ENCODE measurements at places on chromosomes 4 and X.
A peak's percentile ranks its signal among the peaks of the same experiment; 100 is the strongest.

- DNase-seq = no peak
Measured at GRCh38 chr4:150875367-150875766, 139.7 kb downstream of the LRBA start.

- no peak for DNase-seq
Measured at GRCh38 chr4:140743194-140743931, 12.8 kb downstream of the TBC1D9 start.

DNA sequence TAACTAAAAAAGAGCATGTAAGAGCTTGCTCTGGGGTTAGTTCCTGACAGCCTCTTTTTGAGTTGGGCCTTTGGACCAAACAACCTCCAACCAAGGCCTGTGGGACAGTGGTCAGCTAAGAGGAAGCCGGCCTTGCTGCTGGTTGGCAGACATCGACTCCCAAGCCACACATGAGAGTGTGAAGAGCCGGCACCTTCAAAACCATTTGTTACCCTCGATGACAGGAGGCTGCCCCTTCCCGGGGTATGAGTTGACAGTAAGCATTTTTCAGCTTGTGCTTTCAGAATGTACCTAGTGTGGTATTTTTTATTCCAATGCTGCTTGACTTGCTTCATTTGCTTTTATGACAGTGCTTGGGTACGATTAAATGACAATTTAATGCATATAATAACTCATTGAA lies 168.6 kb upstream of the IGFBP7 start:
- no peak for DNase-seq

GRCh38 chrX:50905334-50905733 lies 5.2 kb upstream of the BMP15 start:
- no peak for DNase-seq

- DNase-seq = no peak
Measured at GRCh38 chr4:182869697-182870096, 47.5 kb downstream of the DCTD start.

- no peak for DNase-seq
Measured at GRCh38 chr4:2497931-2498330, 29.0 kb downstream of the RNF4 start.

- DNase-seq = no peak
Measured at GRCh38 chrX:153727123-153727931, 2.7 kb downstream of the ABCD1 start.

- no peak for DNase-seq
Measured at GRCh38 chr4:161005746-161006145, 1158.1 kb downstream of the FSTL5 start.

- no peak for DNase-seq
Measured at GRCh38 chr4:125020089-125021034, 294.4 kb upstream of the FAT4 start.

- no peak for DNase-seq
Measured at GRCh38 chr4:83873996-83874395, 338.1 kb downstream of the GPAT3 start.

GRCh38 chrX:78527263-78527662 lies 131.9 kb downstream of the RTL3 start:
- no peak for DNase-seq

DNA sequence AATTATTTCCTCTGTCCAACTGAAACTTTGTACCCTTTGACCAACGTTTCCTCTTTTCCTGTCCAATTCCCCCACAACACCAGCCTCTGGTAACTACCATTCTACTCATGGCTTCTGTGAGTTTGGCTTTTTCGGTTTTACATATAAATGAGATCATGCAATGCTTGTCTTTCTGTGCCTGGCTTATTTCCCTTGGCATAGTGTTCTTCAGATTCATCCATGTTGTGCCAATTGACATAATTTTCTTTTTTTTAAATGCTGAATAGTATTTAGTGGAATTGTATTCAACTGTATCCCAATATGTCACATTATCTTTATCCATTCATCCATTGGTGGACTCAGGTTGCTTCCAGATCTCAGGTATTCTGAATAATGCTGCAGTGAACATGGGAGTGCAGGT lies 222.5 kb upstream of the GALNTL6 start:
- DNase-seq = no peak

DNA sequence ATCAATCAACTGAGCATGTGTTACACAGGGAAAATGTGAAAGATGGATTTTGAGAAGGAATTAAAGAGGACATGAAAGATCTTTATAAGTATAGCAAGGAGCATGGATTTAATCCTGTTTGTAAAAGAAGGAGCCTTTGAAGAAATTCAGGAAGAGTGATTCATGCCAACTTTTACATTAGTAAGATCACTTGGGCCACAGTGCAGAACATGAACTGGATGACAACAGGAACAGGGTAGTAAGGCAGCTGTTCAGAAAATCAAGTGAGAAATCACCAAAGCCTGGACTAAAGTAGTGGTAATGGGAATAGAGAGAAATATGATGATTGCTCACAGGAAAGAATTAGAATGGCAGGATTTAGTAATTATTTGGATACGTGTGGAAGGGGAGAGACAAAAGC lies 265.7 kb upstream of the PCDH7 start:
- no peak for DNase-seq

DNA sequence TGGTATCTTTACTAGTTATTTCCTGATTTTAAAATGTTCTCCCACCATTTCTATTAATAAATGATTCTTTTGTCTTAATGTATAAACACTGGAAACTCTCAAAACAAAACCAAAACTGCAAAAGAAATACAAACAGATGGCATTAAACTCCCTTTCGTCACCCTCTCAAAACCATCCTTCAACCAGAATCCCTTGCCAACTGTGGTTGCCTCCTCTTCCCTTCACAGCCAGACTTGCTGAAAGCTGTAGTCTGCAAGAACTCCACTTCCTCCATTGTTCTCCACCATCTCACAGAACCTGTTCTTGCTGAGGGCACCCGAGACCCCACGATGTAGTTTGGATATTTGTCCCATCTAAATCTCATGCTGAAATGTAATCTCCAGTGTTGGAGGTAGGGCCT lies 96.5 kb downstream of the WWC2 start:
- no peak for DNase-seq

- DNase-seq = no peak
Measured at GRCh38 chr4:8368061-8368481, 72.5 kb downstream of the ACOX3 start.

- no peak for DNase-seq
Measured at GRCh38 chr4:143406523-143406922, 69.8 kb downstream of the GAB1 start.

GRCh38 chrX:95383778-95384177 lies 1300.9 kb upstream of the DIAPH2 start:
- DNase-seq = no peak

GRCh38 chrX:32448320-32448719 lies 763.0 kb downstream of the DMD start:
- no peak for DNase-seq

GRCh38 chr4:47287735-47288134 lies 175.8 kb downstream of the COMMD8 start:
- no peak for DNase-seq

DNA sequence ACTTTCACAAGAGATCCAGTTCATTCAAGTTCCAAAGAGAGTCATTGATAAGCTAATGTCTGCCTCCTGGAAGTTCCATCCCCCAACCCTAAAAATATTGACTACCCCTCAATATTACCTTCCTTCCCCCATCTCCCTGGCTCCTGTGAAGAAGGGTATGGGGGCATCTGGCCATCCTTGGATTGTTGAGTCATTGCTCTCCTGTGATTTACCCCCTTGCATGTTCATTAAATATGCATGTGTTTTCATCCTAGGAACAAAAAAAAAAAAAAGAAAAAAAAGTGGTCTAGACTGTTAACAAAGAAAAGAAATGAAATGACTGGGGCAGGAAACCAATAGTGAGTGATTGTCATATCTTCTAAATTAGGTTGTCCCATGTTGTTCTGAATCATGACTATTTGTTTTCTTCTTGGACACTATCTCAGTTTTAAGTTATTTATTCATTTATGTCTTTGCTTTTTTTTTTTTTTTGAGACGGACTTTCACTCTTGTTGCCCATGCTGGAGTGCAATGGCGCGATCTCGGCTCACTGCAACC lies 51.9 kb upstream of the HUWE1 start:
- DNase-seq = no peak

- DNase-seq = no peak
Measured at GRCh38 chr4:105714932-105715331, 6.3 kb downstream of the GSTCD start.

- no peak for DNase-seq
Measured at GRCh38 chr4:153409412-153409811, 56.7 kb upstream of the TMEM131L start.

- DNase-seq = peak; percentile 54
Measured at GRCh38 chrX:74293343-74293946, 10.5 kb upstream of the ZCCHC13 start.

- DNase-seq = no peak
Measured at GRCh38 chr4:10521424-10521823, 64.2 kb upstream of the ZNF518B start.

GRCh38 chr4:85939595-85939994 lies 420.3 kb downstream of the MAPK10 start:
- no peak for DNase-seq

DNA sequence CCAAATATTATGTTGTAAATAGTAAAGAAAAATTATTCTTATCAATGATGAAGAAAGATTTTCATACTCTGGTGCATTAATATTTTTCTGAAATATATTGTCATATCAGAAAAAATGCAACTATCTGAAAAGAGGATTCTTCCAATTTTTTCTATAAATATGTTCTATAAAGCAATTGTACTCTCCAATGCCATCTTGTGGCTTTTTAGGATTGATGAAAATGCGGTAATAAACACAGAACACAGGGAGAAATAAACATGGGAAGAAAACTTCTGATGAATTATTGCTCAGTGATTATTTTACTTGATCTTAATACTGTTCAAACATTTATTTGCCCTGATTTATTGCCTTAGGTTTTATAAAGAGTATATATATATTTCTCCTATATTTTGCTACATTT lies 215.4 kb downstream of the IL1RAPL1 start:
- DNase-seq = no peak

DNA sequence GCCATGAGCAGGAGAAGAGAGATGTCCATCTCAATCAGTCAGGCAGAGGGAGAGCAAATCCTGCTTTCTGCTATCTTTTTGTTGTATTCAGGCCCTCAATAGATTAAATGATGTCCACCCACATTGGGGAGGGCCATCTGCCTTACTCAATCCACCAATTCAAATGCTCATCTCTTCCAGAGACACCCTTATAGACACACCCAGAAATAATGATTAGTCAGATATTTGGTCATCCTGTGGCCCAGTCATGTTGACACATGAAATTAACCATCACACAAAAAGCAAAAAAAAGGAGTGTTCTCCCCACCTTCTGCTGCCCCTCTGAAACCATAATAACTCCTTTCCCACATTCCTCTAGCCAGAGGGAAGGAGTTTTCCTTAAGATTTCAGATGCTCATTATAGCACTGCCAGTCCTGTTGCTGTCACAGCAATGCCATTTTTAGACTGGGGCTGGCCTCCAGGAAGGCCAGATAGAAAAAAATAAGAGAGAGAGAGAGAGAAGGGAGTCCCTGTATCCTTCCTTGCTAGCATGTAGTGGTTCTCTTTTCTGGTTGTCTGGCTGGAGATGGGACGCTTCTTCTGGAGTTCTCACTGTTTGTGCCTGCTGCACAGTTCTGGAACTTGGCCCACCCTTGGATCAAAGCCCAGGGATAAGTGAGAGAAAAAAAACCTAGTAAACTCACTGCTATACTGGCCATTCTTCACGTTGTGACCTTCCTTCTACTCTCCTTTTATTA lies 177.7 kb downstream of the RBM46 start:
- no peak for DNase-seq

GRCh38 chr4:101295691-101296090 lies 51.6 kb downstream of the PPP3CA start:
- DNase-seq = no peak

DNA sequence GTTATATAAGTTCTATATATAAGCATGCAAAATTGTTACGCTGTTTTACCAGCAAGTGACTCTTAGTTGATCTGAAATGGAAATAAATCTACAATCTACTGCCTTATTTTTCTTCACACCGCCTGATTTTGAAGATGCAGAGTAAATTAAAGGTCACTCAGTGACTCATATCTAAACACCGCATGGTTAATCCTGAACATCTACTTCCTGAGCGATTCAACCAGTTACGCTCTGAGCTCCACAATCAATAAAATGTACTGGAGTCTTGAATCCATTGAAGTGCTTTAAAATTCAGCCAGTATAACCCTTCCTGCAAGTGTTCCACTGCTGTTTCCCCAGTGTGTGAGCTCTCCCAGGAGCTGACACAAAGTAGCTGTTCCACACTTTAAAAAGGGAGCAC lies 192.8 kb downstream of the SLC7A11 start:
- DNase-seq = no peak

DNA sequence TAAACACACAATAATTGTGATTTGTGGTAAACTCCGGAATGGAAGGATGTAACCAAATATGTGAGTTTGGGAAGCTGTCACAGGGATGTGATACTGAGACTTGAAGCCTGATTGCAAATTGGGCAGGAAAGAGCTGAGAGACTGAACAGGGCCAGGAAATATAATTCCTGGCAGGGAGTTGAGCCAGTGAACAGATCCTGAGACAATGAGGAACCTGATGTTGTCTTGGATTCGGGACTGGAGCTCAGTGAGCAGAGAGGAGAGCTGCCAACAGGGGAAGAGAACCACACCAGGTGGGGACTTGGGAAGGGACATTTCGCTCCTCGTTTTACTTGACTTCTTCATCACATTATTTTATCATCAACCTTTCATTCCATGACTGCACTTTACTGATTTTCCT lies 386.0 kb downstream of the TLL1 start:
- no peak for DNase-seq

- DNase-seq = no peak
Measured at GRCh38 chrX:51332188-51332942, at the start of gene NUDT10. NUDT10 (plus strand) TSS chrX:51332822; CDS start chrX:51332966, 144 bp downstream.

DNA sequence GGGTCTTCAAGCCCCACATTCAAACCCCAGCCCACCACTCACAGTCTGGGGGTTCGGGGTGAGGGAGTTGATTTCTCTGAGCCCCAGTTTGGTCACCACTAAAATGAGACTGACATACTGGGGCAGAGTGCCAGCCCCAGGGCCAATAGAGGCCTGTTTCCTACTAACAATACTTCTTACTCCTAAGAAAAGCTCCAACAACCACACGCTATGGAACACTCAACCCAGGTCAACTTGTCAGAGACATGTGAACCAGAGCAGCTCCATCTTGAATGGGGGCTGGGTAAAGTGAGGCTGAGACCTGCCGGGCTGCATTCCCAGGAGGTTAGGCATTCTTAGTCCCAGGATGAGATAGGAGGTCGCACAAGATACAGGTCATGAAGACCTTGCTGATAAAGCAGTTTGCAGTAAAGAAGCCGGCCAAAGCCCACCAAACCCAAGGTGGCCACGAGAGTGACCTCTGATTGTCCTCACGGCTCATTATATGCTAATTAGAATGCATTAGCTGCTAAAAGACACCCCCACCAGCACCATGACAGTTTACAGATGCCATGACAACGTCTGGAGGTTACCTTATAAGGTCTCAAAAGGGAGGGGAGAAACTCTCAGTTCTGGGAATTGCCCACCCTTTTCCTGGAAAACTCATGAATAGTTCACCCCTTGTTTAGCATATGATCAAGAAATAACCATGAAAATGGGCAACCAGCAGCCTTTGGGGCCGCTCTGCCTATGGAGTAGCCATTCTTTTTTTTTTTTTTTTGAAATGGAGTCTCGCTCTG lies 26.6 kb upstream of the HTRA3 start:
- DNase-seq = no peak
